Vagina (tissue), 2 donors: ENCODE measurements at places on chromosomes 2 and 18.
A peak's percentile ranks its signal among the peaks of the same experiment; 100 is the strongest.

DNA sequence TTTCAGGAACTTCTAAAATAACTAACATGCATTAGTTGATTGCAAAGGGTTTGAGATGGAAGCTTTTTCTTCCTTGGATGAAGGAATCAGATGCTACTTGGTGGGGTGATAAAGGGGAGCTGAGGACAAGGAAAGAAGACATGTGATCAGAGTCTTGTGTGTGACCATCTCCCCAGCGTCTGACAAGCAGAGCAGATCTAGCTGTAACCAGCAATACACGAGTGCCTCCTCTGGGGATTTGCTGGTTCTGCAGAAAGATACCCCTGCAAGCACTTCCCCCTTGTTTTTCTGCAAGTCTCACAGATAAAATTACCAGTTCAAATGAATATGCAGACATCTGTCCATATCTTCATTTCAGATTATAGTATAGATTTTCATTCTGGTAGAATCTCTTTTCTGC is 2.7 kb downstream of the CDH7 start:
- H3K4me3 ChIP-seq = no peak overlapping the region
- no peak overlapping the region for H3K27ac ChIP-seq
- H3K4me1 ChIP-seq = peaks cover 5% of the 10 kb centered on the region
- H3K36me3 ChIP-seq = no peaks in the 10 kb centered on the region

GRCh38 chr2:97995026-97995733 is 568 bp downstream of the TMEM131 start:
- peaks cover 38% of the 10 kb centered on the region for H3K4me1 ChIP-seq
- H3K27me3 ChIP-seq = no peaks in the 10 kb centered on the region
- peak overlapping the region; percentile 97 for H3K27ac ChIP-seq
- no peak for DNase-seq
- H3K36me3 ChIP-seq = no peaks in the 10 kb centered on the region
- peak overlapping the region; percentile 70 for H3K4me3 ChIP-seq

GRCh38 chr18:51523671-51524070 is 326.2 kb upstream of the MEX3C start:
- no peaks in the 10 kb centered on the region for H3K36me3 ChIP-seq
- H3K27ac ChIP-seq = no peak overlapping the region
- no peaks in the 10 kb centered on the region for H3K4me1 ChIP-seq
- no peaks in the 10 kb centered on the region for H3K27me3 ChIP-seq
- no peak for DNase-seq
- no peak overlapping the region for H3K4me3 ChIP-seq

GRCh38 chr2:29223851-29224692 is 108.9 kb downstream of the CLIP4 start:
- H3K27ac ChIP-seq = no peak overlapping the region
- no peak for DNase-seq

DNA sequence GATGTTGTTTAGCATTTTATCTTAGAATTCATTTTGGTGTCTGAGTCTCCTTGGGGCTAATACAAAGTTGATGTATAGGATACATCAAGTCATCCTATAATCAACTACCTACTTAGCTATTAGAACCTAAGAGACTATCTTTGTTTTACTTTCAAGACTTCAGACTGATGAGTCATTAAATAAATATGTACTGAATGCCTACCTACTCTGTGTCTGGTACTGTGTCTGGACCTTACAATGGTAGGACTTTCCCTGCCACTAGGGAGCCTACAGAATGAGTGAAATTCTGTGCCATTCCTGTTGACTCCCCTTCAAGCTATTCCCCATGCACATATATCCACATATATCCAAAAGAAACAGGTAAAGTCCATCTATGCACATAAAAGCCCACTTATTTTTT is 114.5 kb downstream of the ERBB4 start:
- no peaks in the 10 kb centered on the region for H3K36me3 ChIP-seq
- H3K27ac ChIP-seq = no peak overlapping the region
- H3K27me3 ChIP-seq = no peaks in the 10 kb centered on the region
- H3K4me1 ChIP-seq = no peaks in the 10 kb centered on the region

- H3K4me1 ChIP-seq = no peaks in the 10 kb centered on the region
- H3K27ac ChIP-seq = no peak overlapping the region
- H3K27me3 ChIP-seq = no peaks in the 10 kb centered on the region
- no peak for DNase-seq
- no peak overlapping the region for H3K4me3 ChIP-seq
These were observed 36.7 kb downstream of the RMC1 start for GRCh38 chr18:23539911-23540525.

DNA sequence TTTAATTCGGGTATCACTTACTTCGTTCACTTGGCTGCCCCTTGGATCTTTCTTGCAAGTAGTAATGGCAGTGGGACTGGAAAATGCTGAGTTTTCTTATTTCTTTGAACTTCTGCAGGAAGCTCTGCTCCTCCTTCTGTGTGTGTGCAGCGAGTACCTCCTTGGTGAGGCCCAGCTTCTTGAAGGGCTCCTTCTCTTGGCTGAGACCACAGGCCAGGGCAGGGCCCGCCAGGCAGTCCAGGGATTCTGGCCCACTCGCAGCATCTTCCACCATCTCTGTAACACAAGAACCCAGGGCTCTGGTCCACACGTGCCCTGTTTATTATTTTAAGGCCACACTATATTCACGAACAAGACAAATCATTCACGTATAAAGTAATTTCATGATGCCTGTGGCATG is 15.8 kb upstream of the HES6 start:
- H3K4me1 ChIP-seq = no peaks in the 10 kb centered on the region
- no peak overlapping the region for H3K4me3 ChIP-seq
- H3K36me3 ChIP-seq = peaks cover 90% of the 10 kb centered on the region

DNA sequence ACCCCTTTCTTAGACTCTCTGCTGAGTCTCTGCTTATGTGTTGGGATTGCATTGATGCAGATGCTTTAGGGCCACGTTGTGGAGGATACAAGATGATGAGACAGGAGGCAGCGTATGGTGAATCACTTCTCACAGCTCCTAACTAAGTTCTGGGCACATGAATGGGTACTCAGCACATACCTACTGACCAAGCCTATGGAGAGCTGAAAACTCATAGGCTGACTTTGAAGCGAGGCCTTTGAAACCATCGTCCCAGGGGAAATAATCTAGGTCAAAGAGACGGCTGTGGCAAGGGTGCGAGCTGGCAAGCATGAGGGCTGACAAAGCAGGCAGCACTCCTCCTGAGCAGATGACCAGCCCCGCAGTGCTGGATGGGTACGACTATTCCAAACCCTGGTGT is 180.2 kb upstream of the TNP1 start:
- DNase-seq = peak; percentile 65
- no peaks in the 10 kb centered on the region for H3K36me3 ChIP-seq
- H3K4me1 ChIP-seq = peaks cover 6% of the 10 kb centered on the region
- H3K27me3 ChIP-seq = no peaks in the 10 kb centered on the region
